Activated T-cell treated with anti-CD3 and anti-CD28 coated beads for 24 hours (primary cell): ENCODE measurements at places on chromosomes 7 and 10.

- no peak for DNase-seq
Observed at GRCh38 chr7:82384051-82384464, 59.5 kb downstream of the CACNA2D1 start.

DNA sequence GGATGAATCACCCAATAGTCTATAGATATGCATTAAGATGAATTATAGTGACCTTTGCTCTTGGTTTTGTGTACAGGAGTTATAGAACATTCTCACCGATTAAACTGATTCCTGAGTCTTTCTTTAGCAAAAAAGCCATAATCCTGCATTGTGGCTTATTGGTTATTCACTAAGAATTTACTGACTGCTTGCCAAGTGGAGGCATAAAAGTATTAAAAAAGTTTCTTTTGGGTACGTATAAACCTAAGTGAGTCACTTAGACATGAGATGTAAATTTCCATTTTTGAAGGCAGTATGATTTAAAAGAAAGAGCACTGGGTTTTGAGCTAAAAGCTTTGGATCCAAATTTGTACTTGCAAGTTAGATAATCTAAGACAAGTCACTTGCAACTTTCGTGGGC, 100.7 kb downstream of the CDK6 start:
- no peak for DNase-seq

GRCh38 chr10:127415901-127416581, 133.1 kb upstream of the NPS start:
- DNase-seq: no peak

DNA sequence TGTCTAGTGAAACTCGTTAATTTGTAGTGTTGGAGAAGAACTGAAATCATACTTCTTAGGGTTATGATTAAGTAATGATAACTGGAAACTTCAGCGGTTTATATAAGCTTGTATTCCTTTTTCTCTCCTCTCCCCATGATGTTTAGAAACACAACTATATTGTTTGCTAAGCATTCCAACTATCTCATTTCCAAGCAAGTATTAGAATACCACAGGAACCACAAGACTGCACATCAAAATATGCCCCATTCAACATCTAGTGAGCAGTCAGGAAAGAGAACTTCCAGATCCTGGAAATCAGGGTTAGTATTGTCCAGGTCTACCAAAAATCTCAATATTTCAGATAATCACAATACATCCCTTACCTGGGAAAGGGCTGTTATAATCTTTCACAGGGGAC, 187.6 kb downstream of the CFTR start:
- DNase-seq: no peak

DNA sequence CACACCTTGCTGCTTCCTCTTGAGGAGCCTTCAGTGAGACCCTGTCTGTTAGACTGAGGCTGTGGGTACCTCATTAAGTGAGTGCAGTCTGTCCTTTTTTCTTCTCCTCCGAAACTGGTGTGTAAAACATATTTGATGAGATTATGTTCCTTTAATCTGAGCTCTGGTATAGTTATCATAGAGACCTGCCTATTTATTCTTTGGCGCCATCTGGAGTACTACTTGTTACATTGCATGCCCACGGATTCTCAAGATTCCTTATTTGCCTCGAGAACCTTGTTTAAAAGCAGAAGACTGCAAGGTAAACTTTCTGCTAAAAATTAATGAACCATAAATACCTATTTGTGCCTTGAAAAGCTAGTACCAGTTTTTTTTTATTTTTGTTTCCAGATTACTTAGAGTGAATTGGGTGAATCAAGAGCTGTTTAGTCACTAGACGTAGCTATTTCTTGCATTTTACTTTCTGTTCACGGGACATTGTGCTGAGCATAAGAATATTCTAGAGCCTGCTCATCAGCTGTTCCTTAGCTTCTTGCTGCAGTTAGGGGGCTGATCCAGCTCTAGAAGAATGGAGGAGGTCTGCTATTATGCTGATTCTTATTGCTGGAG, 16.9 kb upstream of the STMP1 start:
- no peak for DNase-seq
